ENCODE measurements at places on chromosomes 4 and X. TPM values are rescaled to one million over a fixed set of nuclear protein-coding genes. Genes with fewer than 3 reads are reported as not detected.

The GPR173 gene
- not detected for total RNA-seq

The XK gene
- total RNA-seq = 0.31 TPM

The SLC4A4 gene
- total RNA-seq = 1.2 TPM

The PDGFC gene
- 4.3 TPM for total RNA-seq

The STBD1 gene
- 10.1 TPM for total RNA-seq

The BEX2 gene
- total RNA-seq = 10.2 TPM

The DRP2 gene
- 0.06 TPM for total RNA-seq
